ENCODE measurements at places on chromosomes 5 and 9.

GRCh38 chr5:102511666-102512065 is 12.9 kb upstream of the SLCO6A1 start:
- no peak for DNase-seq

DNA sequence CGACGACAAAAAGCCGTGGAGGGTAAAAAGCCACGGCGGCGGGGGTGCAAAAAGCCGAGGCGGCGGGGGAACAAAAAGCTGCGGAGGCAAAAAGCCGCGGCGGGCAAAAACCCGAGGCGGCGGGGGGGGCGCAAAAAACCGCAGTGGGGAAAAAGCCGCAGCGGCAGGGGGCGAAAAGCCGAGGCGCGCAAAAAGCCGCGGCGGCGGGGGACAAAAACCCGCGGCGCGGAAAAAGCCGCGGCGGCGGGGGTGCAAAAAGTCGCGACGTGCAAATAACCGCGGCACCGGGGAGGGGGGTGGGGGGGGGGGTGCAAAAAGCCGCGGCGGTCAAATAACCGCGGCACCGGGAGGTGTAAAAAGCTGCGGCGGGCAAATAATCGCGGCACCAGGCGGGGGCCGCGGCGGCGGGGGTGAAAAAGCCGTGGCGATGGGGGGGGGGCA is 511.5 kb downstream of the FOXD4L5 start:
- DNase-seq, result no peak

DNA sequence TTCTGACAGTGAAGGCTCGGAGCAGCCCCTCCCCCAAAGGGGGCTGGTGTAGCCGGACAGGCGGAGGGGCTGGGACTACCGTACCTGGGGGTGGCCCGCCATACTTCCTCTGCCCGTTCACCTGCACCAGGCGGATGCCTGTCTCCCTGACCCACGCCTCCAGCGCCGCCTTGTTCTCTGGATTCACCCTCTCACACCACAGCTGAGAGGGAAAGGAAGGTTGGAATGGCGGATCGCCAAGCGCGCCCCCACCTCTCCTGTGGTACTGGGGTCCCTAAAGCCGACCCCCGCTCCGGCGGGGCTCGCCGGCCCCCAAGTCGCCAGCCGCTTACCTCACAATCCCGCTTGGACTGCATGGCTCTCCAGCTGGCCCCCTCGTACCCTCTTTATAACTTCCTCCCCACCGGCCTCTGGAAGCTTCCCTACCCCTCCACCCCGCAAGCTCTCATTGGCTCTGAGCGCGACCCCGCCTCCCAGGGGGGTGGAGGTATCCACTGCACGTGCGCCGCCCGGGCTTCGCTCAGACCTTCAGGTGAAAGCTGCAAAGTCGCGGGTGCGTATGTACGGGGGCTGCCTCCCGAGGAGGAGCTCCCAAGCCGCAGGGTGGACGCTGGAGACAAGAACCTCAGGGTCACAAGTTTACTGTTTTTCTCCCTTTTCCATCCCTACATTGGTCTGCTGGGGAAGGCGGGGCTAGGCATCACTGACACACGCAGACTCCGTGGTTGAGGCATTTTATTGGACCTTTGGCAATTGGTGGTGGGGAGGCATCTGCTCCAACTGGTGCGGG is at the start of gene DND1:
TSS of gene DND1 (minus strand) at position 390 of the 790 bp plus-strand sequence. CDS start at position 356, 34 bp downstream.
- DNase-seq, result no peak

GRCh38 chr5:59186623-59187022 is 603.7 kb downstream of the RAB3C start:
- DNase-seq, result no peak

GRCh38 chr9:114155263-114155994 is at the start of gene COL27A1:
TSS of gene COL27A1 (plus strand) at chr9:114155537. CDS start at chr9:114155951, 414 bp downstream.
- DNase-seq, result no peak

- peak; percentile 22 for DNase-seq
These were observed 397.1 kb downstream of the MAN2A1 start for GRCh38 chr5:110086658-110087388.

Measured in Panc1 (cell line).